ENCODE measurements at places on chromosomes 16 and 17. TPM values are rescaled to one million over a fixed set of nuclear protein-coding genes. Genes with fewer than 3 reads are reported as not detected.

Gene FNDC8
- not detected for total RNA-seq

Gene LYRM9
- total RNA-seq, result 2.4 TPM

Gene ERN2
- total RNA-seq, result not detected

Gene MCRIP1
- total RNA-seq, result 82.5 TPM

Gene GRAP
- 0.23 TPM for total RNA-seq

Gene CES3
- total RNA-seq, result 0.89 TPM

Gene CASKIN1
- total RNA-seq, result 0.30 TPM

Gene CHST4
- not detected for total RNA-seq

Gene KCNJ16
- total RNA-seq, result not detected

Gene NPIPB6
- total RNA-seq, result 1.5 TPM

Gene KRTAP1-5
- 0.23 TPM for total RNA-seq

Gene SPNS2
- 0.37 TPM for total RNA-seq

Gene CRISPLD2
- 47.8 TPM for total RNA-seq

Gene NHLRC4
- 1.5 TPM for total RNA-seq

All from smooth muscle cell of the umbilical artery (primary cell).